ENCODE measurements at places on chromosomes 3 and 15.

DNA sequence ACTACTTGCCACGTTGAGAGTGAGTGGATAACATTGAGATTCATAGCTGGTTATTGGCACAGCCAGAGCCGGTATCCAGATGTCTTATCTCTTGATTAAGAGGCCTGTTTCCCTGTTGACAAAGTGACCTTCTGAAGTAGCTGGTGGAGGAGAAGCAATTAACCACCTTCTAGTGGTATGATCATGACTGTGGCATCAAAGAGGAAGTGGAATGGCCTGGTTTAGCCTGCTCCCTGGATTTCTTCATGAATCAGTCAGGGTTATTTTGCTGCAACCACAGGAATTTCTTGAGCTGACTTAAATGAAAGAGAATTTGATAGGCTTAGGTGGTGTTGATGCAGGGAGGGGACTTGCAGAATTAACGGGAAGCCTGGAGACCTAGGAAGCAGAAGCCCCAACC is 398.3 kb downstream of the MFSD1 start:
- DNase-seq = no peak

GRCh38 chr15:52261026-52261425 is 34.6 kb downstream of the MYO5C start:
- DNase-seq = no peak

DNA sequence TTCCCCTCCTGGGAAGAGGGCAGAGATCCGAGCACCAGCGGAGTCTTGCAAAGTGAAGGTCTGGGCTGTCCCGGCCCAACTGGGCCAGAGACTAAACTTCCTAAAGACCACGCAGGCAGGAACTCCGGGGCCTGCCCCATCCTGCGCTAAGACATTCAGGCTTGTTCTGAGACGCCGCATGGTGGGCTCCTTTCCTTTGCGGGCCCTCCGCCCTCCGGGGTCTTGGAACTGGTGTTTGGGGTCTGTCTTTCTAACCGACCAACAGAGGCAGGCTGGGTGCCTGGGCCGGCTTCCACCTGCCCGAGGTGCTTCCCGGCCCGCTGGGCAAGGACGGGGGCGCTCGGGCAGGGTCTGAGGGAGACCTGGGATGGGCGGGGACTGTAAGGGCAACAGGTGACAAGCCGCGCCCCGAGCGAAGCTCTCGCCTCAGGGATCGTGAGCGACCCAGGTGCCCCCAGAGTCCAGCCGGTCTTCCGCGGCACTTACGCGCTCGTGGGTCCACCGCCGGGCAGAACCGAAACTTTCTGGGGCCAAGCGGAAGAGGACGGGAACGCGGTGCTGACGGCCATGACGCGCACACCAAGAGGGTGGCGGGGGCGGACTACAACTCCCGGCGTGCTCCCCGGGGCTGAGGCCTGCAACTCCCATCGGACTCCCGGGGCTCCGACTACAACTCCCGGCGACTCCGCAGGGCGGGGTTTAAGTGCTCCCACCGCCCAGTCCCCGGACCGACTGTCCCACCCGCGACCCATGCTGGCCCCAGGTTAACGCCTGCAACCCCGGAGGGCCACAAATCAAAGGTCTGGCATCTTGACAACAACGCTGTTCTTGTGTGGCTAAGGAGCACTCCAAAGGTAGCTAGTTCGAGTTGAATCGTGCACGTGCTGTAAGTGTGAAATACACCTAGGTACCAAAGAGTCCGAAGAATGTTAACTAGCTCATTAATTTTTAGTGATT is at the start of gene FYCO1:
Gene FYCO1, minus strand, starts transcription at position 589 of the 957 bp plus-strand sequence. CDS start 10,914 bp downstream, outside the sequence.
- peak; percentile 93 for DNase-seq

GRCh38 chr3:72661115-72661457 is 187.2 kb downstream of the SHQ1 start:
- no peak for DNase-seq

DNA sequence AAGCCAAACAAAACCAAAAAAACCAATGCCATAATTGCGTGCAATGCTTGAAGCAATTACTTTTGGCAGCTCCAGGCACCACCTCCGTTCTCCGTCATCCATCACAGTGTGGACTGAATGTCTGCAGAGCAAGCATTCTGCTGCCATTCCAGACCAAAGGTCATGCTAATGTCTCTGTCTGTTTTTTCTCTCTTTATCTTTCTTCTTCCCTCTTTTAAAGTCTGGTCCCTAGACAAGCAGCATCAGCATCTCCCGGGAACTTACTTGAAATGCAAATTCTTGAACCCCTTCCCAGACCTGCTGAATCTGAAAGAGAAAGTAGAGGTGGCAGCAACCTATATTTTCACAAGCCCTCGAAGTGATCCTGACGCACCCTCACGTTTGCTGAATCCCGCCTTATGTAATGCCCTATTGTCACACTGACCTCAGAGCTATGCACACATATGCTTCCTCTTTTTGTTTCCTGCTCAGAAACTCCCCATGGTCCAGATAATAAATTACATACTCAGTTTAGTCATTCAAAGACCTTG is 297.3 kb upstream of the PROK2 start:
- DNase-seq = no peak

GRCh38 chr3:65676580-65676979 is 362.1 kb downstream of the MAGI1 start:
- no peak for DNase-seq

- DNase-seq = no peak
Observed at GRCh38 chr3:177836671-177837070, 639.4 kb upstream of the TBL1XR1 start.

- DNase-seq = peak; percentile 42
Observed at GRCh38 chr3:108300103-108300849, 3.9 kb downstream of the HHLA2 start.

- no peak for DNase-seq
Observed at GRCh38 chr3:108322352-108322751, 26.0 kb downstream of the HHLA2 start.

GRCh38 chr3:197019535-197019934 is 10.1 kb downstream of the MELTF start:
- no peak for DNase-seq

DNA sequence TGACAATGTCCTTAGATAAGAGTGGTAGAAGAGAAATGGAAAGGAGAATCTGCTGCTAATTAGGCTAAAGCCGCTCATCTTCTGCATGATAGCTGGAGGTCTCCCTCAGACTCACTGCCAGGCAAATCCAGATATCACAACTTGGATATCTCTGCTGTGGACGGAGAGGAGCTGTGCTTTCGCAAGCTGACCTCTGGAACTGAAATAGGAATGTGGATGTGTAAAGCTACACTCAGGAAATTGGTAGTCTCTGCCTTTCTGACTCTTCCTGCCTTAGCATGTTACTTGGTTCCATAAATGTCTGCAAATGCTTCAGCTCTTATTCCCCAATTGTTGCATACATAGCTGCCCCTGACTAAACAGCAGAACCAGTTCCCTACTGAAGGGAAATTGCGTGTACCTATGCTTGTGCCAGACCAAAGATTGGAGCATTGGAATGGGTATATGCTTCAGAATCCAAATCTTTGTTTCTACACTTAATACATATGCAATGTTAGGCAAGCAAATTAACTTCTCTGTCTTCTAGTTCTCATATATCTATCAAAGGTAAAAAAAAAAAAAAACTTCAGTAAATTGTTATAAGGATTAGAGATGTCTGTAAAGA is 74.7 kb upstream of the ROBO2 start:
- no peak for DNase-seq

DNA sequence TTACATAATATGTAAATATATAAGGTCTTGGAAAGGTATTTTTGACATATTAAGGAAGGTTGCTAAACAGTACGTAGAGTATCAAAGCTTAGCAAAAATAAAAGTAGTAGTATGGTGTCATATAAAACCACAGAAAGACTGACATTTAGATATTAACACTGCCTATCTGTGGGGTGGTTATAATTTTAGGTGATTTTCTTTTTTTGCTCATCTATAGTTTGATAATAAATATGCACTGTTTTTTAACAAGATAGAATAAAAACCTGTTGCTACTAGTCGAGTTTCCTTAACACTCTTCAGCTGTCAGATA is 40.7 kb downstream of the ETV5 start:
- no peak for DNase-seq

DNA sequence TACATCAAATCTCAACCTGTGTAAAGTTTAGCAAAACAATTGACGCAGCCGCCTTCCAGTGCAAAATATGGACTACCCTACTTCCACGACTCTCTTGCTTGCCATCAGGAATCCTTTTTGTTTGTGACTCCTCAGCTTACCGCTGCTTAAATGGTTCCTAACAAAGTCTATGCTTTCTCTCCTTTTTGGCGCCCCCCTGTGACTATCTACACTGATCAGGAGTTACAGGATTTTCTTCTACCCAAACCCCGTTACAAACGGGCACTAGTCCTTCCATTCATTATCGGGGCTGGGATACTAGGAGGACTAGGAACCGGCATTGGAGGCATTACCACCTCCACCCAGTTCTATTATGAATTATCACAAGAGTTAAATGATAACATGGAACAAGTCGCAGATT is 184.0 kb downstream of the IGSF11 start:
- no peak for DNase-seq

DNA sequence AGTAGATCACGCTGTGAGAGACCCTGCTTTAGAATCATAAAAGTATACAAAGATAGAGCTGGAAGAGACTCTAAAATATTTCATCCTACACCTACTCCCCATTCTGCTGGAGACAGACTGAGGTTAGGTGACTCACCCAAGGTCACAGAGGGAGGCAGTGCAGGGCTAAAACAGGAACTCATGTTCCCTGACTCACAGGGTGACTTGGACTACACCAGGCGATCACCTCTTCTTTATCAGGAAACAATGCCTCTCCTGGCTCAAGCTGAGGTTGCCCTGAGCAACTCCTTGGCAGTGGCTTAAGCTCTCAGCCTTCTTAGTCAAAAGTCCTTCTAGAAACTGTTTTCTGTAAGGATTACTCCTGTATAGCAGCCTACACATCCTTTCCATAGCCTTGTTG is 26.4 kb upstream of the TNFAIP8L3 start:
- peak; percentile 32 for DNase-seq

DNA sequence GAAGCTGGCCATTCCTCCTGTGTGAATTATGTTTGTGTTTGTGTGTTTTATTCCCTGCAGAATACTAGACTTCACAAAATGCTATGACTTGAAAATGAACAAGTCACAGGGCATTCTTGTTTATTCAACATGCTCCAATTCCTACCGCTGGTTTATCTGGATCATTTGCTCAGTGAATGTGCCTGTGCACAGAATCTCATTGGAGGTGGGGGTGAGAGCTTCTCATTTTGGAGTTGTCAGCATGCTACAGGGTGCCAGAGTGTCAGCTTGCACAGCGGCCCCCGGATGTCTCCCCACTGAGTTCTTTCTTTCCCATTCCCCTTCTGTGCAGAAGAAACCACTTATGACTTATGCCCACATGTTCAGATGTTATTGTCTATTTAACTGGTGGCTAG is 428.7 kb downstream of the ROBO2 start:
- DNase-seq = no peak

GRCh38 chr15:45110256-45110820 is 3.6 kb downstream of the DUOX2 start:
- DNase-seq = no peak

- DNase-seq = no peak
Observed at GRCh38 chr3:126995926-126996512, 13.1 kb downstream of the PLXNA1 start.

DNA sequence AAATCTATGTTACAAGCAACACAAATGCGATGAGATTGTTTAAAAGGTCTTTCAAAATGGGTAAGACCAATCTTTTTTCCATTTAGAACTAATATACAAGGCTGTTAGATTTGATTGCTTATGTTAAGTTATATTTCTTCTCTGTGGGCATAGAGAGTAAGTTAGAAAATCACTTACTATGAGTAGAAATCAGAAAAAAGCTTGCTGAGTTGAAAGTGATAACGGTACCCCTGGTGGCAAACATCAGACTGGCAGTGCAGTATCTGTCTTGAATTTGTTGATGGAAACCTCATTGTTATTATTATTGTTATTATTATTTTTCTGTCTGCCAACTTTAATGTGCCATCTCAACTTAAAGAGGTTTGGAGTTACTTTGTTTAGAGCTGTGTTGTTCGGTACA is 12.4 kb downstream of the CLDN11 start:
- DNase-seq = no peak

GRCh38 chr3:1138036-1138435 is 45.2 kb downstream of the CNTN6 start:
- DNase-seq = no peak

DNA sequence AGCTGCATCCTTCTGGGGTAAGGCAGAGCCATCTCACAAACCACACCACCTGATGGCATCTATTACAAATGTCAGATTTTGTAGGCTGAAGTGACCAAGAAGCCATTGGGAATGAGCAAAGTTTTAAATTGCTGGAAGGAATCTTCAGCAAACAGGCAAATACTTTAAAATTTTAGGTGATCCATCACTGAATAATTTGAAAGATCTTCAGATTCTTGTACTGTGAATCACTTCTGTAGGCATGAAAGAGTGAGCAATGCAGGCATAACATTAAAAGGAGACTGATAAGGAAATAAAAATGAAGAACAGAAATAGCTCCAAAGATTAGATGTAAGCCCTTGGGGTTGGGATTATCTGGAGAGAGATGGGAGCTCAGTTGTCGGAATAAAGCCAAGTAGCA is 36.0 kb upstream of the ALDH1L1 start:
- DNase-seq = no peak

DNA sequence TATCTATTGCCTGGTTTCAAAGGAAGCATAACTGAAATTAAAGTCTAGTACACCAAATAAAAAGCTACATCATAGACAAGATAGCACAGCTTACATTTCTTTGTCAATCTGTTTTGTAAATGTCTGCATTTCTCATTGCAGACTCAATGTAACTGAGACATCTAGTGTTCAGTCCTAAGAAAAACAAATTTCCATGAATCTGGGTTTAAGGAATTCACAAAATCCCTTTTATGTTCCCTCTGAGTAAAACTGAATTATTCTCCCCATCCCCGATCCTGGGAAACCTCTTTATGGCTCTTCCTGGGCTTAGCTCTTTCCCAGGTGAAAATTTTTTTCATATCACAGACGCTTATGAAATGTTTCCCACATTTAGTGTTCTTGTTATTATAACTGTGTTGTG is 21.6 kb upstream of the RASA2 start:
- DNase-seq = no peak

GRCh38 chr15:85403745-85404144 is 23.3 kb downstream of the AKAP13 start:
- no peak for DNase-seq

DNA sequence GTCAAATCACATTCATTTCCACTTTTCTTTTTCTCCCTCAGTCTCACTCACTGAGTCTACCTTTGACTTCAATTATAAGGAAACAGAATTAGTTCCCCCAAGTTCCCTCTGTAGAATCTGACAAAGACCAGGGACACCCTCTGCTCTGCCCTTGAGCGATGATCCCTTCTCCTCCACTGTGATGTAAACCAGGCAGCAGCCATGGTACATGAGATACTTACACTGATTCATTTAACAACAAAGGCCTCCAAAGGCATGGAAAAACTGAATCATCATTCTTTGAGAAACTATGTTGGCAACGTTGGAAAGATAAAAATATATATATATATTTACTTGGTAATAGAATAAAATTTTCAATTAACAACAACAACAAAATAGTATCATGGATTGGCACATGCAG is 84.1 kb downstream of the P3H2 start:
- DNase-seq = no peak

- no peak for DNase-seq
Observed at GRCh38 chr3:97993526-97993925, 21.3 kb upstream of the RIOX2 start.
